ENCODE measurements at places on chromosomes 5 and 9.

- DNase-seq = no peak
Observed at GRCh38 chr9:69444021-69444420, 119.0 kb downstream of the ENTREP1 start.

DNA sequence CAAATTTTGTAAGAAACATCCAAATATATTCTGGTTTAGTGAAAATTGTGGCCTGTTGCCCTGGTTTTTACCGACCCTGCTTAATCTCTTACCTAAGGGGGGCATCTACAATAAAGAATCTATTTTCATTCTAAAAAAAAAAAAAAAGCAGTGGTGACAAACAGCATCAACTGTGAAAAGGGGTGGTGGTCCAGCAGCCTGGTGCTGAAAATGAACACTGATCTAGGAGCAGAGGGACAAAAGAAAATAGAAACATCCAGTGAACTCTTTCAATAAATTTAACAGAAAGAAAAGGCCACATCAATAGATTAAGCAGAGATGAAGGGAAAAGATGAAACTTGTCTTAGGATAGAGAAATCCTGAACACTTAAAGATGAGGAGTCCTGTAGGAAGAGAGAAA lies 348.7 kb upstream of the GRAMD2B start:
- no peak for DNase-seq

GRCh38 chr9:76181020-76181641 lies 213.1 kb downstream of the RFK start:
- no peak for DNase-seq

DNA sequence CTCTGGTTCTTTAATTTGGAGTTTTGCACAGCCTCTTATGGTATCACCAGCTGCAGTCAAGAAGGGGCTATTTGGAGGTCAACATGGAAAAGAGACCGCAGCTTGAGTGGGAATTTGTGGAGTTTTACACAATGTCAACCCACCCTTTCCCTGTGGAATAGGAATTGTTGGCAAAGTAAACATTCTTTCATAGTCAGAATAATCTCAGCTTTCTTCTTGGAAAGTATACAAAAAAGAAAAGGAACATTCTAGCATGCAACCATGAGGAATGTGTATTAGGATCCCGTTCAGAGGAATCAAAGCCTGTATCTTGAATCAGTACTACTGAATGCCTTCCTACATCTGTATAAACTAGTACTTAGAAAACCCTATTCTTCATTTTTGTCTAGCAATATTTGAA lies 107.6 kb downstream of the LURAP1L start:
- DNase-seq = no peak

DNA sequence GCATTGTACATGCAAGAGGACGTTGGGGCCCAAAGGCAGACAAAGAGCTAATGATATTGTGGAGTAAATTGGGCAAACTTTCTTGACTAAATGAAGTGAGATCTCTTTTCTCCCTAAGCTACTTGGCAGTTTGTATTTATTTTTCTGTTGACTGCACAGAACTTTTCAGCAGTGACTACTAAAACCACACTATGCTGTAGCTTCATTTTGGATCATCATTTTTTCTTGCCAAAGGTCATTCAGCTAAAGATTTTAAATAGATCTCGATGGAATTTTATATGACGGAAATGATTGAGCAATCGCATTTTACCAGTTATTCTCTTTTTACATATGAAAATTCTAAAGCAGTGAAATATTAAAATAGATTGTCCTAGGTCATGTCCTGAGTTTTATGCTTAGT lies 286.1 kb upstream of the ACTBL2 start:
- DNase-seq = no peak
